ENCODE measurements at places on chromosomes 5 and 9.

DNA sequence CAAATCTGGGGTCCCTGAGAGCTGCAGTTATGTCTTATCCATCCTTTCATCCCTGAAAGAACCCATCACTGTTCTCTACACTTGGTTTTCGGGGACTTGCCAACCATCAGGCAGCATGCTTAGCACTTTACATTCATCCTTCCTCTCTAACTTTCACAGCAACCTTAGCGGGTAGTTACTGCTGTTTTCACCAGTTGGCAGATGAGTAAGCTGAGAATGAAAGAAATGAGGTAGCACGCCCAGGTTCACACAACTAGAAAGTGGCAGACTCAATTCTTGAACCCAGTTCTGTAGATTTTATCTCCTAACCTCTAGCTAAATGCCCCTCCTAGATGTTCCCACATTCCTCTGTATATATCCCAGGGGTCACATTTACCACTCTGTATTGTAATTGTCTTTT is 342.0 kb upstream of the WWC1 start:
- no peak for DNase-seq

DNA sequence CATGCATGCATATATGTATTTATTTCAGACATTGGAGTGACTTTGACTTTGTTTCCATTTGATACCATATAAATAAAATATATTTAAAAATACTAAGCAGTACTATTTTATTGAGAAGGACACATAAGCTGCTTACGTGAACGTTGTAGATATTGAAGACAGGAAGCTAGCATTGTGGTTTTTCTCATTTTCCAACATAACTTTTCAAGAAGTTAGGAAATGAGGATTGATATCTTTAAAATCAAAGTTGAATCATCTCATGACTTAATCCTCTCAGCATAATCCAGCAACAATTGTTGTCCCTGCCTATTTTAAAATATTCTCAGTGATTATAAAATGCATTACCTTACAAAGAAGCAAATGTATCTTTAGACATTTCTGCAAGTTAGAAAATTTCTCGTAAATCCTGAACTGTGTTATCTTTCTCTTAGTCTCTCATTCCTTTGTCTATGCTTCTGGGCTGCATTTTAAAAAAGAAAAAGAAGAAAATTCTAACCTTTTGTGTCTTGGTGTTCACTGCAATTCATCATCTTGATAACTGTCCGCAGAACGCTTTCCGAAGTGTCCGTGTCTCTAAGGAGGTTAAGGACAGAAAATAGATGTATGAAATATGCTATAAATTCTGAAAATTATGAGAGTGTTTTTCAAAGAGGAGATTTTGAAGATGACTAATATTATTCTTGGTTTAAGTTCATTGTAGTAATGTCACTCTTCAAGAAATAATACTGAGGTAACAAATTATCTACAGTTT is 1089.9 kb upstream of the CDH6 start:
- no peak for DNase-seq

GRCh38 chr9:134604834-134605233 is 36.8 kb upstream of the COL5A1 start:
- no peak for DNase-seq

DNA sequence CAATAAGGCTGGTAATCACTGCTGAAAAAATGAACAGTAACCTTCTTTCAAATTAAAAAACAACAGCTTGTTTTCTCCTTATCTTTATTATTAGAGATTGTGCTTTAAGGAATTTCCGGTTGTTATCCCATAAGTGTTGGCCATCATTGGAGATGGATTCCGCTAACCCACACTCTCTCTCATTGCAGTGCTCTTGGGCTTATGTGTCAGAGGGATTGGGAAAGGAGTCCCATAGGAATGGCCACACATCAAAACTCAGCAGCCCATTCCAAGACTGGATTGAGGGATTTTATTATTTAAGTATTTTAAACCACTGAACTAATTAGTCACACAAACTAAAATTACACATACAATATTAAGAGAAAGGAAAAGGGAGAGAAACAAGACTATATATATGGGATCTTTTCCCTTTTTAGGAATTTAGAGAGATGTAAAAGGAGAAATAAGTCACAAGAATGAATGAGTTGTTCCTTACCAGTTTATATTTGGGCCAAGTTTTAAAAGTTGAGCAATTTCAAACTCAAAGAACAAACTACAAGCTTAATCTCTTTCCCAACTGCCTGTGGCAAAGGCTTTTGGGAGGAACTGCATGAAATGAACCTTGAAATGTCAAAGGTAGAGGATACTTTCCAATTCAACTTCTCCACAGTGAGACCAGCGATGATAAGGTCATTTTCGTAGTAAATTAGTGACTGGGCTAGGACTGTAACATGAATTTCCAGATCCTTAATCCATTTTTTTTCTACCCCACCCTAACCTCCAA is 2.4 kb downstream of the SPINK6 start:
- no peak for DNase-seq
